Activated naive CD4-positive, alpha-beta T cell treated with Interleukin-2 at 50 U/mL for 16 hours (primary cell): ENCODE measurements at places on chromosomes 11 and 22.

- no peak for DNase-seq
Observed at GRCh38 chr11:78150346-78150745, 10.9 kb upstream of the ALG8 start.

DNA sequence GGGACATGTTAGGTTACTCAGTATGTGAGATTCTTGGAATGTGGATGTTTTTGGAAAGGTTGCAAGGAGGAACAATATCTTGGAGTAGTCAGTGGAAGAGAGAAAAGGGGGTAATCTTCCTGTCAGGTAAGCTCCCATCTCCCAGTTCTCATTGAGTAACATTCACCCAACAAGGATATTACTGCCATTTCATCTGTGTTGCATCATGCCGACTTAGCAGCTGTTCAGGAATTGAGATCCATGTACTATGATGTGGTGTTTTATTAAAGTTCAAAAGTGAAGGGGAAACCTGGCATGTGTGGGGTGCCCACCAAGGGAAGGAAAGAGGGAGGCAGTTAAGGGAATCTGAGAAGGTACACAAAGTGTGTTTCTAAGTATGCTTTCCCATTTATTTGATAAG, 58.4 kb upstream of the RASSF10 start:
- DNase-seq, result no peak

GRCh38 chr11:413120-414081, 1.4 kb downstream of the SIGIRR start:
- no peak for DNase-seq

DNA sequence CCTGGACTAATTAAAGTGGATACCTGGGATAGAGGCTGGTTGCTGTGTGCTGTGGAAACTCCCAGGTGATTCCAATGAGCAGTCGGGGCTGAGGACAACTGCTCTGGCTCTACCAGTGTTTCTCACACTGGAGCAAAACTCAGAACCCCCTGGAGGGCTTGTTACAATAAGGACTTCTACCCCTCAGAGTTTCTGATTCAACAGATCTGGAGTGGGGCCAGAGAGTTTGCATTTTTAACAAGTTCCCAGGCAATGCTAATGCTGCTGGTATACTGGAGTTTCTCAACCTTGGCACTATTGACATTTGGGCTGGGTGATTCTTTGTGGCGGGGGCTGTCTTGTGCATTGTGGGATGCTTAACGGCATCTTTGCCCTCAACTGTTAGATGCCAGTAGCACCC, 353.7 kb downstream of the MIAT start:
- DNase-seq, result no peak

- no peak for DNase-seq
Observed at GRCh38 chr11:70493891-70494290, 95.6 kb downstream of the CTTN start.

DNA sequence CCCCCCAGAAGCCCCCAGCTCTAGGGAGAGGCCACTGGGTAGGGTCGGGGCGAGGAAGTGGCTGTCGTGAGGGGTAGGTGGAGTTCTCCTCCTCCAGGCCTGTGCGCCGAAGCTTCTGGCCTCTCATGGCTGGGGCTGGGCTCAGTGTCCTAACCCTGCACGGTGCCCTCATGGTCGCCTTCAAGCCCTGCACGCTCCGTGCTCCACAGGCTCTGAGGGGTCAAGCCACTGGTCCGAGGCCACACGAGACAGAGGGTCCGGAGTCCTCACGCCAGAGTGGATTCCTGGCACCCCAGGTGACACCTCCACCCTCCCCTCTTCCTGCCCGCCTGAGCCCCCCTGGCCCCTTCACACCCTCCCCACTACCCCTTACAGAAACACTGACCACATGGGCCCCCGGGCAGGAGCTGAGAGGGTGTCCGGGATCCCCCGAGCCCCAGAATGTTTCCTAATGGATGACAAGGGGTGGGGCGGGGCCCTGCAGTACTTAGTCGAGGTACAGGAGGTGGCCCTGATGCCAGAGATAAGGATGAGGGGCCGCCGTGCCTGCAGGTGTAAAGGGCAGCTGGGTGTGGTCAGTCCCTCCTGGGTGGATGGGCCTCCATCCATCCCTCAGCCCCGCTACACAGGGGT, 997 bp upstream of the CDHR5 start:
- DNase-seq, result no peak

- no peak for DNase-seq
Observed at GRCh38 chr22:35802885-35803284, 85.2 kb downstream of the APOL5 start.

- DNase-seq, result no peak
Observed at GRCh38 chr11:68692115-68692514, 7.8 kb downstream of the GAL start.

- DNase-seq, result no peak
Observed at GRCh38 chr11:79232346-79232745, 208.5 kb downstream of the TENM4 start.

DNA sequence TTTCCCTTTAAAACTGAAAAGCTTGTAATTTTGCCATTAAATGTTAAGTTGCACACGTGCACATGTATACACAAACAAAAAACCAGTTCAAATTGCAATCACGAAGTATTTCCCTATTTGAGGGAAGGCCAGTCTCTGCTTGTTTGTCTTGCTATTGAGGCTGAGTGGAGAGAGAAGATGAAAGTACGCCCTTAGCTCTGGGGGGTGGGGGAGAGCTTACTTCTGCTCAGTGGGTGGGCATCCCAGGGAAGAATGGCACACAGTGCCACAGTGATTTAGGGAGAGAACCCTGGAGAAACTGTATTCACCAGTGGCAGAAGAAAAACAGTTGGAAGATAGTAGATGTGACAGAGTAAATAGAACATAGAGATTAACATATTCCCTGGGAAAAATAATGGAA, 8.7 kb downstream of the YAP1 start:
- no peak for DNase-seq

DNA sequence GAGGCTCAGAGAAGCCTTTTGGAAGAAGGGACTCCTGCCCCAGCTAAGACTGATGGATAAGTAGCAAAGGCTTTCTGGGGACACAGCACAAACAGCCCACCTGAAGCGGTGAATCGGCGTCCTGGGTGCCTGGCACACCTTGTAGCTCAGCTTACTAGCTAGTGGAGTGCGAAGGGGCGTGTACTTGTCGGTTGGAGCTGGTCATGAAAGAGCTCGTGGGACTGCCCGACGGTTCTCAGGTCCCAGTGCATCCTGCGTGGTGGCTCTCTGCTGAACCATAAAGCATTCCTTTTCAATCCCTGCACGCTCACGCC, 690 bp upstream of the UVRAG start:
- no peak for DNase-seq

GRCh38 chr11:22703040-22703439, 36.6 kb downstream of the GAS2 start:
- no peak for DNase-seq

DNA sequence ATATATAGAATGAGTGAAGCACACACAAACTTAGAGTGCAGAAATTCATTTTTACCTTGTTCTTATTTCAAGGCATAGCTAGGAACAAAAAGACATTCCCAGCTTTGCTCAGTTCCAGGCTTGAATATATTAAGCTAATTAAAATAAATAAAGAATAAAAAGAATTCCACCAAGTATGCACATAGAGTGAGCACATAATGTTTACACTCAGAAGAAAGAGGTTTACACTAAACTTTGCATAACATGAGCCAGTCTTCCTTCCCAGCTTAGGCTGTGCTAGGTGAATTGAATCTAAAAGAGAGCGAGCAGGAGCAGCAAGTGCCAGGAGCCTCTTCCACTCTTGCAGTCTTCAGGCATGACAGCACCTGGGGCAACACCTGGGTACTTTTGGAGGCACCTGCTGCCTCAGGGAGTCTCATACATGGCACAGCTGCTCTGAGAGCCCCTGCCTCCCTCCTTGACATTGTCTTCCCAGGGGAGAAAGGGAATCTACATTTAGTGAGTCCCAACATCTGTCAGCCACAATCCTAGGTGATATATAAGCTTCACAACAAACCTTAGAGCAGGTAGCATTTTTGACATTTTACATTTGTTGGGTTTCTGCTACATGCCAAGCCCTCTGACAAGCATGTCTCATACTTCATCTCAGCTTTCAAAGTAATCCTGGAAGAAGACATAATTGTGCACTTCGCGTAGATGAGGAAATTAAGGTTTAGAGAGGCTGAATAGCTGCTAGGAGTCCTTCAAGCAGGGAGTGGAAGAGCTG, 732.7 kb upstream of the TENM4 start:
- DNase-seq, result no peak

DNA sequence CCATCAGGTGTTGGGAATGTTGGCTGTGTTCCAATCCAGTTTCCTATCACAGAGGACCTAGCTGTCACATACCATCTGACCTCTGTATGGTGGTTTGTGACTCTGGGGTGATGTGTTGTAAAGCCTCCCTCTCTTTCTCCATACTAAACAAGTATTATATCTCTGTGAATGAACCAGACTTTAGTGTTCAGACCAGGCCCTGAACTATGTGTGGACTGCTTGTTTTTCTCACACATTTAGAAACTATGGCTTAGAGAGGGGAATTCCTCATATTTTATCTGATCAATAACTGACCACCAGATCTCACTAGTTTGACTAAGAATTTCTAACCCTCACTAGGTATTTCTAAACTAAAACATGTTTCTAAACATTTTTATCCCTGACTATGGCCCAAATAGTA, 17.5 kb downstream of the NCR3LG1 start:
- DNase-seq, result no peak

DNA sequence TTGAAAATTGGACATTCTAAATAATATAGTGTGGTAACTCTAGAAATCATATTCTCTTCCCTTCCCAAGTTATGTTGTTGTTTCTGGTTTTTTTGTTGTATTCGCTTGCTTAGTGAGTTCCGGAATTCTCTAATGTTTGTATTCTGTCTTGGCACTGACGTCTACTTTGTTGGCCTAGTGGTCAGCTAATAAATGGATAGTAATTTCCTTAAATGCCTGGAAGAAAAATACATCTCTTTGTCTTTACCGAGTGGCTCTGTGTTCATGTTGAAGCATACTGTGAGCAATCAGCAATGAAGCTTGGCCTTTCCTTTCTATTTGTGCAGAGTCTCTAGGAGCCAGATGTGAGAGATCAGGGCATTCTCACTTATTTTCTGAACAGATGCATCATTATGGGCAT, 1225.7 kb downstream of the JRKL start:
- no peak for DNase-seq

- DNase-seq, result no peak
Observed at GRCh38 chr11:3132831-3133260, 32.3 kb downstream of the OSBPL5 start.

- DNase-seq, result no peak
Observed at GRCh38 chr11:60251485-60252212, 8.7 kb upstream of the MS4A4E start.

DNA sequence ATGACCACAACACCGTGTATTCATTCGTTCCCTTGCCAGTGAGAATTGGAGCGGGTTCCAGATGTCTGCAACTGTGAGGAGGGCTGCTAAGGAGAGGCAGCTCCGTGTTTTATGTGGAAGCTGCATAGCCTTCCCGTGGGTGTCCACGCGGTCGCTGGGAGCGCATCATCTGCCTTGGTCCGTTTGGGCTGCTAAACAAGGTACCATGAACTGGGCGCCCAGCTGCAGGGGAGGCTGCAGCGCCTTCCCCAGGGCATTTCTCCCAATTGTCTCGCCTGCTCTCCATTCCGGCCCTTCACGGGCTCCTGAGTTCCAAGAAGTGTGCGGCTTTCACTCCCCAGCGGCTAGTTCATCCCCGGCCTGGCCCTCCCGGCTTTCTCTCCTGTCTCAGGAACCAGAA, 1446.4 kb downstream of the TBC1D22A start:
- no peak for DNase-seq

- DNase-seq, result no peak
Observed at GRCh38 chr11:102177974-102178631, 67.9 kb downstream of the YAP1 start.

- DNase-seq, result no peak
Observed at GRCh38 chr22:25125693-25126357, 73.8 kb upstream of the CRYBB3 start.

- DNase-seq, result no peak
Observed at GRCh38 chr22:36445158-36445668, 36.2 kb downstream of the TXN2 start.

DNA sequence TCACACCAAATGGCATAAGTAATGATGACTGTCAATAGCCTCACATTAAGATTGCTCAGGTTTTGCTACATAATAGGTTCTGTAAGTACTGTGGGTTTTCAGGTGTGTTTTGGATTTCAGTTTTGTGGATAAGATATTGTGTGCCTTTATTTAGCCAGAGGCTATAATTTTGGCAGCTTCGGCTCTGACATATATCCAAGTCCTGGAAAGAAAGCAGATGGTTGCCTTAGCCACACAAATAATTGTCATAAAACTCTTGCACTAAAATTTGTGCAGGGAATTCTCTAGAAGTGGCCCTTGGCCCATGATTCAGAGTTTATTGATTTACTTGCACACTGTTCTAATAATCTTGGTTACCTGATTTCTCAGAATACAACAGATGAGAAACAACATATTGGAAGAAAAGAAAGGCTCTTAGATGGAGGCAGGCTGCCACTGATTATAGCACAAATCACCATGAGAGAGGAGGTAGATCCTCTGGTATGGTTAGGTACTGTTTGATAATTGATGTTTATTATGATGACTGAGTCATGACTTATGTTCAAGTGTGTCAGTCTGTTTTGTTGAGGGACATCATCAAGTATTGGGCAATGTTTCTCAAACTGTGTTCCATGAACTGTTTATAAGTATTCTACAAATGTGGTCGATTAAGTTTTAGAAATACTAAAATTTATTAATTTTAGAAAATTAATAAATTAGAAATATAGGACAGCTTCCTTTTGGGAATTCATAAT, 9.6 kb downstream of the REXO2 start:
- no peak for DNase-seq

DNA sequence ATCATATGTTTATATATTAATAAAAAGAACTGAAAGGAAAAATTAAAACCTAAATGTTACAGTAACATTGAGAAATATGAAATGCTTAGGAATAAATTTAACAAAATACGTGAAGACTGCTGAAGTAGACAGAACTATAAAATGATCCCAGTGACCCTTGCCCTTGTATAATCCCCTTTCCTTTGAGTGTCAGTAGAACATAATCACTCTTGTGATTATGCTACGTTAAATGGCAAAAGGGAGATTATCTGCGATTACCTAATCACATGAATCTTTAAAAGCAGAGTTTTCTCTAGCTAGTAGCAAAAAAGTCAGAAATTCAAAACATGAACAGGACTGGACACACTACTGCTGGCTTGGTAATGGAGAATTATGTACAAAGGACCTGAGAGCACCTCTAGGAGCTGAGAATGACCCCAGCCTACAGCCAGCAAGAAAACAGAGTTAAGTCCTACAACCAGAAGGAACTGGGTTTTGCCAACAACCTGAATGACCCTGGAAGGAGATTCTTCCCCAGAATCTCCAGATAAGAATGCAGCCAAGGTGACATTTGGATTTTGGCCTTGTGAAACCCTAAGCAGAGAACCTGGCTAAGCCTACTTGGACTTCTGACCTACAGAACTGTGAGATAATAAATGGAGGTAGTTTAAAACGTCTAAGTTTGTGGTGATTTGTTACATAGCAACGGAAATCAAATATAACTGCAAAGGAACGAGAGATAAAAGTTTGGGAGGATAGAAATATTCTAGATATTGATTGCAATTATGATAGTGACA, 157.2 kb downstream of the ATG16L2 start:
- no peak for DNase-seq
